Adrenal gland (tissue), 19 donors: ENCODE measurements at places on chromosomes 12 and 14.

DNA sequence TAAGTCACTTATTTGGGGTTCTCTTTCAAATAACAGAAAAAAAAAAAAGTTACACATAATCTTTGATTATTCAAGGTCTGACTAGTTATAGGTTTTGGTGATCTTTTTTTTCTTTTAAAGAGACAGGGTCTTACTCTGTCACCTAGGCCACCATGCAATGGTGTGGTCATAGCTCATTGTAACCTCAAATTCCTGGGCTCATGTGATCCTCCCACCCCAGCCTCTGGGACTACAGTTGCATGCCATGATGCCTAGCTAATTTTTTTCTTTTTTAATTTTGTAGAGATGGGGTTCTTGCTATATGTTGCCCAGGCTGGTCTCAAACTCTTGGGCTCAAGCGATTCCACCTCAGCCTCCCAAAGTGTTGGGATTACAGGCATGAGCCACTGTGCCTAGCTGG is 56.5 kb upstream of the CFL2 start:
- DNase-seq, result no peak

- no peak for DNase-seq
Observed at GRCh38 chr12:116263844-116264243, 13.6 kb downstream of the MED13L start.

DNA sequence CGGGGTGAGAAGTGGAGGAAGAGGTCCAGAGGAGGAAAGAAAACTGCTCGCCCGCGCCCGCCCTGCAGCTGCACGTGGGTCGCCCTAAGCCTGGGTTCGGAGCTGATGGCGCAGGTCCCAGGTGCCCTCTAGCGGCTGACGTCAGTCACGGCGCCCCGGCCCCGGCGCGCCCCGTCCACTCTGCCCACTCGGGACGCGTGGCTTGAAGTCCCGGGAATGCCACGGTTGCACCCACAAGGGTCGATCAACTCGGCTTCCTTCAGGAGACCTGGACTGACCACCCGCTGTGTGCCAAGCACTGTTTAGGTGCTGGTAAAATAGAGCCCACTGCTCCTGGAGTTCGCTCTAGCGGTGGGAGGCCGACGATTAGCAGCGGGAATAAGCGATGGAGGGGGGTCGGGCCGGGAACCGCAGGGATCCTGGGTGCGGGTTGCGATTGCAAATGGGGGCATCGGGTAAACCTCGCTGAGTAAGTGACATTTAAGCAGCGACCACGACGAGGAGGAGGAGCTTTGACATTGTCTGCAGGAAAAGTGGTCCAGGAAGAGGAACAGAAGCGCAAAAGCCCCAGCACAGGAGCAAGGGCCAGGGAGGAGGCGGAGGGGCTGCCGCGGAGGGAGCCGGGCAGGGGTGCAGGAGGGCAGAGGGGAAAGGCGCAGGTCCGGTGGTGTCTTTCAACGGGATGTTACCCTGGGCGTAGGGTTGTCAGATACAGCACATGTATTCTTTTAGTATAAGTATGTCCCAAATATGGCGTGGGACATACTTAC is 5.1 kb upstream of the ZNF839 start:
- peak; percentile 89 for DNase-seq

- no peak for DNase-seq
Observed at GRCh38 chr12:43336962-43337555, 214.9 kb downstream of the ADAMTS20 start.

- no peak for DNase-seq
Observed at GRCh38 chr14:58699681-58700205, 62.0 kb downstream of the DACT1 start.

GRCh38 chr12:51869931-51870330 is 18.0 kb upstream of the ANKRD33 start:
- DNase-seq, result no peak
